NCI-H1092 (cell line): ENCODE measurements at places on chromosomes 1 and 21.
A peak's percentile ranks its signal among the peaks of the same experiment; 100 is the strongest.

GRCh38 chr1:53575141-53575954, 116.1 kb downstream of the DMRTB1 start:
- DNase-seq, result no peak

GRCh38 chr1:22535399-22535798, 27.9 kb upstream of the EPHA8 start:
- DNase-seq, result no peak

- no peak for DNase-seq
Measured at GRCh38 chr1:3998086-3998485, 98.0 kb upstream of the C1orf174 start.

DNA sequence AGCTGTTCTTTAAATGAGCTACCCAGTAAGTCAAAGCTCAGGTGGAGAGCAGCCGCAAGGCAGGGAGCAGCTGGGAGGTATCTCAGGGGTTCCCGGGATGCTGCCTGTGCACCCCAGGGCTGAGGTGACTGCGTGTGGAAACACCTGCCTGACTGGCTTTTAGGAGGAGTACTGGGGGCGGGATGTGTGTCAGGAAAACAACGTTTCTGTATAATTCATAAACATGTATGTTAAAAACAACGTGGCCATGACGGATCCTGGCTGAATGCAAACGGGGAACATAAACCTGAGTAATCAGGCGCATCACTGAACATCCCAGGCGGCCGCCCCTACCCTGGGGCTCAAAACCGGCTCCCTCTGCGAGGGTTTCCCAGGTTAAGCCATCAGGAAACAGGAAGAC, 1.5 kb downstream of the C1orf159 start:
- DNase-seq, result no peak

- DNase-seq, result no peak
Measured at GRCh38 chr1:39085174-39085573, 59.0 kb downstream of the NDUFS5 start.

DNA sequence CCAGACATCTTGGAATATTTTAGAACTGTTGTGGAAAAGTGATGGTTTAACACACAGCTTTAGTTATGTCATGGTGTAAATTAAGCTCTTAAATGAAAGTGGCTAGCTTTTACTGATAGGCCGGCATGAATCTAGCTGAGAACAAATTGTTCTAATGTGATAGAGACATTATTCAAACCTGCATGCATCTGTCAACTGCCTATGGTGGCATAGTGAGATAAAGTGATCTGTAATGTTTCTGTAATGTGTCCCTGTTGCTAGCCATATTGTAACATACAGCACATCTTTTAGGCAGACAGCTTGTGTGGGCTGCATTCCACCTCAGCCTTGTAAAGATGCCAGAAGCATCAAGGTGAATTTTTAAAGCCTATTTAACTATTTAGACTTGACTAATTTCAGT, 16.0 kb downstream of the LRIG2 start:
- DNase-seq, result no peak

GRCh38 chr1:222757646-222758268, 20.8 kb downstream of the FAM177B start:
- no peak for DNase-seq

DNA sequence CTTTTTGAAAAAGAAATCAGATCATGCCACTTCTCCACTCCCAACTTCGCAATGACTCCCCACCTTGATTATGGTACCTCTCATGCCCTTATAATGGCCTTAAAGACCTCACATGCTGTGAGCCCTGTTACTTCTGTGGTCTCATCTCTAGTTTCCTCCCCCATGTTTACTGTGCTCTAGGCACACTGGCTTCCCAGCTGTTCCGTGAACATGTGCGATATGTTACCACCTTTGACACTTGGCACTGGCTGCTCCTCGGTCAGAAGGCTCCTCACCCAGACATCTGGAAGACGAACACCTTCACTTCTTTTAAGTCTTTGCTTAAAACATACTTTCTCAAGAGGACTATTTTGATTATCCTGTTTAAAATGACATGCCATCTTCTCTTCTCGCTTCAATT, 14.3 kb upstream of the NTMT2 start:
- DNase-seq, result no peak

DNA sequence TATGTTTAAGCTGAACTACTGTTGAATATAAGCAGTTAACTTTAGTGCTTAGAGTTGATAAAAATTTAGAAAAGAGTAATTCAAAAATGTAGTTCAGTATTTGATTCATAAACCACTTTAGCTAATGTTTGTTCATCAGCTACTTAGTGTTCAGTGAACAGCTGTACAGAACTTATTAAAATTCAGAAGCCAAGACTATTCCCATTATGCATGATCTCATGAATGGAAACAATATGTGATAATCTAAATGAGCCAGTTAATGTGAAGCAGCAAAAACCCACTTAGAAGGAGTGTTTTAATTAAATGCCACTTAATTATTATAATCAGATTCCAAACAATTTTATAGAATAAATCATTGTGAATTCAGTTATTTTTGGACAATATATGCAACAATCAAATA, 92.9 kb upstream of the NEGR1 start:
- no peak for DNase-seq

- no peak for DNase-seq
Measured at GRCh38 chr1:204087181-204087892, 14.4 kb downstream of the SOX13 start.

GRCh38 chr1:41545996-41546832, 61.7 kb upstream of the EDN2 start:
- DNase-seq, result no peak

GRCh38 chr1:228968891-228969606, 233.8 kb downstream of the RHOU start:
- no peak for DNase-seq

DNA sequence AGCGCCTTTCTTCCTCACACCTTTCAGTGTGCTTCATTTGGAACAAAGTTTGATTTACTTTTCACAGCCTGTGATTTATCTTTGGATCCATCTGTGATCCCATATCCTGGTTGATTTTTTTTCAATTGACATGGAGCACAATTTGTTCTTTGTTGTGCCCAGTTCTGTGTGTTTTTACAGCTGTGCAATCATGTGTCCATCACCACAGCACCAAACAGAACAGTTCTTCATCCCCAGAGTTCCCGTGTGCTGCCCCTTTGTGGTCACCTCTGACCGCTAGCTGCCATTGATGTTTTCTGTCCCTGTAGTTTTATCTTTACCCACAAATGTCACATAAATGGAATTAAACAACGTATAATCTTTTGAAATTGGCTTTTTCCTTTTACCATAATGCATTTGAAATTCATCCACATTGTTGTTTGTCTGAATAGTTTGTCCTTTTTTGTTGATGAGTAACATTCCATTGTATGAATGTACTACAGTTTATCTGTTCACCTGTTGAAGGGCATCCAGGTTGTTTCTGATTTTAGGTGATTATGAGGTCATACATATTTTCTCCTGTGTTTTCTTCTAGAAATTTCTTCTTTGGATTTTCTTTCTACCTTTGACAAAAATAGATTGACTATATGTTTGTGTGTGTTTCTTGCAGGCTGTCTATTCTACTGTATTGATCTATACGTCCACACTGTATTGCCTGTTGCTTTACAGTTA, 17.4 kb downstream of the MIGA1 start:
- no peak for DNase-seq

DNA sequence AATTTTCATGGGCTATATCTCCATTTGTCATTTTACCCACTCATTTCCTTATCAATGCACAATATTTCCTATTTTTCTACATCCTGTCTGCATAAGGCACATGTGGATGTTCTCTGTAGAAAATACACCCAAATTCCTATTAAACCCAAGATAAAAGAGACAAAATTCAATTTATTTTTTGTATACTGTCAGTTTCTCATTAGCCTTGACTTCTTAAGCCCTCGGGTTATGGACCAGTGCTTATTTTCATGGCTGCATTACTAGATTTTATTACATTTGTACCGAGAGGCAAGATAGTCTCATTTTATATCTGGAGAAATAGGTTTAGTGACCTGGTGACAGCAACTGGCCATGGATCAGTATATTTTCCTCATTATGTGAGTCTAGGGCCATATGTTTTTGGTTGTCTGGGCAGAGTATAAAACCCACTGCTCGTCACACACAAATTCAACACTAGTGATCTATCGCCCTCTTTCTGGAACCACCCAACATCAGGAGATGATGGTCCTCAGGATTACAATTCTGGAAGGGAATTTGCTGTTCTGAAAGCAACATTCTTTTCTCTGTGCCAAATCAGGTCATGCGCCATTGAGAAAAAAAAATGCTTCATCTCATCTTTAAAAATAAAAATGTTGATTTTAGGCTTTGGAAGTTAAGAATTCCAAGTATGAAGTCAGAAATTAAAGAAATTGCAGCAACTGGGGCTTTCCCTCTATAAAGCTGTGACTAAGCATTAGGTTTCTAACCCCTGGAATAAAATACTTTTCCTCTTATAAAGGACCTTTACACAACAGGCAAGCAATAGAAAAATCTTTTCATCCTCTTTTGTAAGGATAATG, 81.4 kb downstream of the ASTN1 start:
- no peak for DNase-seq

DNA sequence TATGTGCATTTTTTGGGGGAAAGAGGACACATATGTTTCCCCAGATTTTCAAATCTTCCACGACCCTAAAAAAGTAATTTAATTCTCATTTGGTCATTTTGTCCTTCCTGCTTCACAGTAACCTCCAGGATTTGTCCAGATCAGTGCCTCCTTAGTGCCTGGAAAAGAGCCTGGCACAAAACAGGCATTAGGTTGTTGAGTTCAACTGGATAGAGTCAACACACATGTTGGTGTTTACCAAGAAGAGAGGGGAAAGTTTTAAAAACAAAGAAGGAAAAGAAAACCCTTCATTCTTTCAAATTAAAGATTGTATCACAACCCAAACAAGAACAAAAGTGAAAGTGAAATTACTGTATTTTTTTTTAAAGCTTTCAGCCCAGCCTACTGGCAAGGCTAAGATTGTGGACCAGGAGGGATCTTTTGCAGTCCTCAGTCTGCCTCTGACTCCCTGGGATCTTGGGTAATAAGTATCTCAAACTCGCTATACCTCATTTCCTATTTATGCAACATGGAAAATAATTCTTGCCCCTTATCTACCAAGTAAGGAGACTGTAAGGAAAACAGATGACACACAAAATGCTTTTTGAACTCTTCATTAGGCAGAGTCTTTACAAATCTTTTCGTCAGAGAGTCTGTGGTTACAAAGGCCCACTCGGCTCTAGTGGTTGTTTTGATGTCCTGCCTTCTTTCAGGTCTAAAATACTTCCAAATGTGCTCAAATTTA, 57.8 kb downstream of the ZNF281 start:
- no peak for DNase-seq

DNA sequence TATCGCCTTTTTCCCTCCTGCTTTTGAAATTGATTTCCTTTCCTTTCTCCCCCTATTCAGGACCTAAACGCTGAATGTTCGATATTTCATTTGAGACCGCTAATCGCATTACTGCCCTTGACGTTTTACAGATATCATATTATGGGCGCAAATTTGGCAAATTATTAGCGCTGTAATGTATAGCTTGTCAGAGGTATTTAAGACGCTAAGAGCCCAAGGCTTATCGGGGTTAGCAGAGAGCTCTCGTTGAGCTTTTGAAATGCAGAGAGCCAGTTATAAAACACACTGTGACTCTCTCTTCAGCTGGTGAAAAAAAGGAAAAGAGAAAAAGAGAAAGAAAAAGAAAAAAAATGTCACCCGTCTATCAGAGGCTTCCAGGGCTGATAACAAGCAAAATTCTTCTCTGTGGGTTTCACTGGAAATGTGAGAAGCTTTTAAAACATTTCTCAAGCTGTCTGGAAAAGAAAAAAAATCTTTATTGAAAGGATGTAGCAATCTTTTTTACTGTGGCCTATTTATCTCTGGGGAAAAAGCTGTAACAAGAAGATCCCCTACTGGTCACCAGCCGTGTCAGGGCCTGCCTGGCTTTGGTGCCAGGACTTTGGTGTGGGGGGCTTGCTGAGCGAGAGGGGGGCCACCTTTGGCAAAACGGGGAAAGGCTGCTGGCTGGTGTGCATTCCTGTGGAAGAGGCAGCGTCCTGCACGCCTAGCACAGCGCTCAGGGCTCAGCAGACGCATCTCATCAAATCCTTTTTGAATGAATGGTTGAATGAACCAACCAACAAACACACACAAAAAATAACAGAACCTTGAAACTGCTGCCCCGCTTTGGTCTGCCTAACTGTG, 119.8 kb downstream of the RNF220 start:
- no peak for DNase-seq

DNA sequence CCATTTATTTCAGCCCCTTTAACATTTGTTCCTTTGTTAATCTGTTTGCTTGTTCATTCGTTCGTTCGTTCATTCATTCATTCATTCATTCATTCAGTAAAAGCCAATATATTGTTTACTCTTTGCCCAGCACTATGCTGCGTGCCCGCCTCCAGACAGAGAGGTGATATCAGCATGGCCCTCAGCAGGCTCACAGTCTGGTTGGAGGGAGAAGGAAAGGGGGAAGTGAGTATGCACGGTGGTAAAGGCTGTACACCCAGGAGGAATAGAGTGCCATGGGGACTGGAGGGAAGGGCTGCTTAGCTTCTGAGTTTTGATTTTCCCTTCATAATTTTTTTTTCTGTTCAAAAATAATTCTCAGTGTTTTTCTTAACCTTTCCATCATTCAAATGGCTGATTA, 144.7 kb downstream of the NOS1AP start:
- no peak for DNase-seq

DNA sequence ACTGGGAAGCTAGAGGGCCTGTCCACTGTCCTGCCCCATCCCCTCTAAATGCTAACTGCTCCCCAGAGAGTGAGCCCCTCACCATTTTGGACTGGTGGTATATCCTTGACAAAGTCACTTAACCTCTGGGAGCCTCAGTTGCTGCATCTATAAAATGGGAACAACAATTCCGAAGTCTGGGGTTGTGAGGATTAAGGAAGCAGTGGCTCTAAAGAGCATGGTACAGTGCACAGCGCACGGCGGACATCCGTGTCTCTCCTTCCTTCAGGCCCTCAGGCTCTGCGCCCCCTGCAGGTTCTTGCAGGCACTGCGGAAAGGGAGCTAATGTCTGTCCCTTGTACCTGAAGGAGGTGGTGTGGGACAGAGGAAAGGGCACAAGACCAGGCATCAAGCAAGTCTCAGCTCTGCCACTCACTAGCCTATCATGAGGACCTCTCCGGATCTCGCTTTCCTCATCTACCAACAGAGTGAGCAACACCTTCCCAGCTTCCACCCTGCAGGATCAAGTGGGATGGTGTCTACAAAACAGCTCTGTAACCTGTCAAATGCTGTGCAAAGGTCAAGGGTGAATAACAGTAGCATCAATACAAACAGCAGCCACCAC, 20.1 kb downstream of the ECE1 start:
- peak; percentile 41 for DNase-seq

GRCh38 chr1:4621646-4622045, 32.8 kb upstream of the AJAP1 start:
- DNase-seq, result no peak
